ENCODE measurements at places on chromosomes 4 and X.

- DNase-seq: no peak
Observed at GRCh38 chr4:177562859-177563258, 120.6 kb upstream of the AGA start.

GRCh38 chrX:124239911-124240310 is 92.5 kb upstream of the TEX13D start:
- no peak for DNase-seq

- no peak for DNase-seq
Observed at GRCh38 chr4:74524985-74525384, 80.0 kb downstream of the AREG start.

- no peak for DNase-seq
Observed at GRCh38 chrX:78658845-78659744, at the start of gene RTL3. TSS of gene RTL3 (minus strand) at chrX:78659328. CDS start at chrX:78658420, 908 bp downstream.

GRCh38 chrX:45011131-45011530 is 138.1 kb downstream of the KDM6A start:
- no peak for DNase-seq

GRCh38 chrX:120310861-120311726 is at the start of gene TMEM255A:
TSS of gene TMEM255A (minus strand) at chrX:120311461. CDS start at chrX:120311309, 152 bp downstream.
- no peak for DNase-seq

DNA sequence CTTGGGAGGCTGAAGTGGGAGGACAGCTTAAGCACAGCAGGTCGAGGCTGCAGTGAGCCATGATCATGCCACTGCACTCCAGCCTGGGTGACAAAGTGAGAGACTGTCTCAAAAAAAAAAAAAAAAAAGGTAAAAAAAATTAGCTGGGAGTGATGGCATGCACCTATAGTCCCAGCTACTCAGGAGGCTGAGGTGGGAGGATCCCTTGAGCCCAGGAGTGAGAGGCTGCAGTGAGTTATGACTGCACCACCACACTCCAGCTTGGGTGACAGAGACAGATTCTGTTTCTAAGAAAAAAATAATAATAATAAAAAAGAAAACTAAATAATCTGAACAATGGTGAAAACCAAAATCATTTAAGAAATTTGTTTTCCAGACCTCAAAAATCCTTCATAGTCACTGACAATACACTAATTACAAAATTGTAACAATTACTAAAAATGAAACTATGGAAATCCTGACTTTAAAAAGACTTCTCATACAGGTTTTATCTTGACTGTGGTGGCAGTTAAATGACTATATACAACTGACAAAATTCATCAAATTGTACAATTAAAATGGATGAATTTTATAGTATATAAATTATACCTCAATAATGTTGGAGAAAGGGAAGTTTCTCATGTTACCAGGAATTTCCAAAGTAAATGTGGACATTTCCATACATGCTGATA is 31.3 kb downstream of the PHF8 start:
- no peak for DNase-seq

GRCh38 chrX:40091691-40092421 is 5.9 kb downstream of the BCOR start:
- DNase-seq: no peak
